Fibroblast of the conjunctiva (primary cell): ENCODE measurements at places on chromosomes 5 and 9.

DNA sequence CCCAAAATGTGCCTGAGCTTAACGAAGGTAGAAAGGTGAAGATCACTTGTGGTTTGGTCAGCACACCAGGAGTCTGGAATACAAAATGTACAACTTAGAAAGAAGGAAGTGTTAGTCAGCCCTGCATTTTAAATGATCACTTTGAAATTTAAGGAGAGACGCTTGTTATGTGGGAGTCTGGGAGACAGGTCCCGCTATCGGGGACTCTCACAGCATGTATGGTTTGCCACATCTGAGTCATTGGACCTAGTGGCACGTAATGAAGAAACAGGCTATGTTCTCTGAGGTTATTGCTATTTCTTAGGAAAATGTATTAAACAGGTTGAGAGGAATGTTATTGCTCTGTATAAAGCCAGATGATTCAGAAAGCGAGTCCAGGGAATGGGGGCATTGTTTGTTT lies 2362.5 kb upstream of the WWC1 start:
- DNase-seq: no peak

DNA sequence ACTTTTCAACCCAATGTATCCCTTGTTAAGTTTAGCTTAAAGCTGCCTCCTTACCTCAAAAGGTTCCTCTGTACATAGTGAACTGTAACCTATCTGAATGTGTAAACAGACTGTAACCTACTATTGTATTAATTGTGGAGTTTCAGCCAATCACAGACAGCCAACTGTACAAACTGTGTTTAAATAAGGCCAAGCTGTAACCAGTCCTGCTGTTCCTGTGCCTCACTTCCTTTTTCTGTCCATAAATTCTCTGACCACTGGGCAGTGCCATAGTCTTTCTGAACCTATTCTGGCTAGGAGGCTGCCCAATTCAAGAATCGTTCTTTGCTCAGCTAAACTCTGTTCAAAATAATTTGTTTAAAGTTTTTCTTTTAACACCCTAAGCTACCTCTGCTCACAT lies 74.7 kb upstream of the DAPK1 start:
- DNase-seq: no peak

DNA sequence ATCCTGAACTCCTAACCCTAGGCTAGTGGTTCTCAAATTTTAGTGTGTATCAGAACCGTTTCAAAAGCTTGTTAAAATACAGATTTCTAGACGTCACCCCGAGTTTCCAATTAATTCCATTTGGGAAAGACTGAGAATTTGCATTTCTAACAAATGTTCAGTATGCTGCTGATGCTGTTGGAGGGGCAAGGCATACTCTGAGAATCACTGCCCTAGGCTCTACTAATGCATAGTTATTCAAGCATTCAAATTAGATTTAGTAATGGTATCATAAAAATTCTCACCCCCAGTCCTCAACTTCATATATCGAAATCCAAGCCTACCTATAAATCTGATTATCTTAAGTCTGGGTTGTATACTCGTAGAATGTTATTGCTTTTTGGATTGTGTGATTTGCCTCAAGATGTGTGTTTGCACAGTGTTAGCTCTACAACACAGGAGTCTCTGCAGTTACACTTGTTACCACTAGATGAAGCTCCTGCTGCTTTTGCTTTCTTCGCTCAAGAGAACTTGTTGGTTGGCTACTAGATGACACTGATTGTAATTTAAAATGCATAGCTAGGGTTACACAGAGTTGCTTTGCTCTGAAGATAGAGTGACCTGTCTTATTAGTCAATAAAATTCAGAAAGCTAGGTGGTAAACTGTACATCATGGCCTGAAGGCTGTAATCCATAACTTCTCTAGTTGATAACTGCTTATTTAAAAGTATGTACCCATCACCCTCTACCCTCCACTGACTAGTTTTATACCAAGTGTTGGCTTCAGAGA lies 7.5 kb upstream of the ERAP2 start:
- peak; percentile 79 for DNase-seq

DNA sequence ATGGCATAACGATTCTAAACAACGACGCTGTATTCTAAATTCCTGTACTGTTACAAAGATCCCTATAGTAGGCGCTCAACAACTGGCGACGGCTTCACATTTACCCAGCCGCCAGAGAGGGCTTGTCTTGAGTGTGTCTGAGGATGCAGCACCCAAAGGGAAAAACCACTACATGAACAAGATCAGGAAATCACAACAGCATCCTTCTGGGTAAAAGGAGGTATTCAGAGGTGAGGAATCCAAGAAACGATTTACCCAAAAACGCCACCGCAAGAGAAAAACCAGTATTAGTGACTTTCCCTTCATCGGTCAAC lies 711 bp downstream of the TTC33 start:
- peak; percentile 75 for DNase-seq

GRCh38 chr9:22044583-22044982 lies 35.5 kb upstream of the CDKN2B start:
- DNase-seq: no peak

DNA sequence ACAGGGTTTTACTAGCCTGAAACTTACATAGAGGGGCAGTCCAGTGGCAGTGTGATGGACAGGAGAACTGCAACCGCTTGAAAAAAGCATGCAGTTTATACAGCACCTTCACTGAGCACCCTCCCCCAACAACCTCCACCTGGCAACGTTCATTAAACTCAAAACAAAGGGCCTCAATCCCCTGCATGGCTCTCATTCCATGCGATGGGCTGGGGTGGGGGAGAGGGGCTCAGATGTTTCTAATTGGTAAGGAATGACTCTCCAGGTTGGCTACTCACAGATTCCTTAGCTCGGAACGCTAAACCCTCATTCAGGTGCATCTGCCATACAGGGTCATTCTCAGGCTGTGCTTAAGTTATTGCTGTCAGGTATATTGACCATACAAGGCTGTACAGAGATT lies 80.9 kb upstream of the ITGA1 start:
- DNase-seq: no peak

- no peak for DNase-seq
Measured at GRCh38 chr5:68456756-68457217, 241.2 kb downstream of the PIK3R1 start.

DNA sequence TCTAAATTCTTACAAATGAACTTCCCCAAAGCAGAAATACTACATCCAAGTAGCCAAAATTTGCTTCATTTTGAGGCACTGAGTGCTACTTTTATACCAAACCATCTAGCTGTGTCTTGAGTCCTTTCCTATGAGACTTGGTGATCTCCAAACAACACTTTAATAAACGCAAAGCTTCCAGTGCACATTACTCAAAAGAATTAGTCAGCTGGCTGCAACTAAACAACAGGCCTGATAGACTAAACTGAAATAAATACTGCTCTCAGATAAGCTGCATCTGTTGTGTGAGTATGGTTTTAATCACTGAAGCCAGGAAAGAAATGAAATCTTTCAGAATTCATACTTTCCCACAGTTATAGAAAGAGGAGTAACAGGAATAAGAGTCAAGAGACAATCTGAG lies 80.3 kb downstream of the VCAN start:
- DNase-seq: no peak

DNA sequence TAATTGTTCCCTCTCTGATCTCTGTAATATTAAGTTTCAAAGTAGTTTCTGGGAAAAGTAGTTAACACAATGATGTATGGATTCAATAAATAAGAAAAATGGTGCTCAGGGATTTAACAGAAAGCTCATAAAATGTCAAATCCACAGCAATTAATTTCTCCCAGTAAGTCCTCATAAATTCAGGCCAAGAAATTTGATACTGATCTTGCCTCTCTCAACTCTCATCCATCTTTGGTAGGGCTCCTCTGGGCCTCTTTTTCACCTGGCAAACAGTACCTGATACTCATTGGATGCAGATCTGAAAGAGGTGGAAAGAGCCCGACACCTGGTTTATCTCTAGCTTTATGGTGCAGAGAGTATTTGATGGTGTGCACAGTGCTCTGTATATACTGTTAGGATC lies 106.1 kb downstream of the STK32A start:
- no peak for DNase-seq

- DNase-seq: no peak
Measured at GRCh38 chr9:102113191-102113590, 374.7 kb upstream of the GRIN3A start.

DNA sequence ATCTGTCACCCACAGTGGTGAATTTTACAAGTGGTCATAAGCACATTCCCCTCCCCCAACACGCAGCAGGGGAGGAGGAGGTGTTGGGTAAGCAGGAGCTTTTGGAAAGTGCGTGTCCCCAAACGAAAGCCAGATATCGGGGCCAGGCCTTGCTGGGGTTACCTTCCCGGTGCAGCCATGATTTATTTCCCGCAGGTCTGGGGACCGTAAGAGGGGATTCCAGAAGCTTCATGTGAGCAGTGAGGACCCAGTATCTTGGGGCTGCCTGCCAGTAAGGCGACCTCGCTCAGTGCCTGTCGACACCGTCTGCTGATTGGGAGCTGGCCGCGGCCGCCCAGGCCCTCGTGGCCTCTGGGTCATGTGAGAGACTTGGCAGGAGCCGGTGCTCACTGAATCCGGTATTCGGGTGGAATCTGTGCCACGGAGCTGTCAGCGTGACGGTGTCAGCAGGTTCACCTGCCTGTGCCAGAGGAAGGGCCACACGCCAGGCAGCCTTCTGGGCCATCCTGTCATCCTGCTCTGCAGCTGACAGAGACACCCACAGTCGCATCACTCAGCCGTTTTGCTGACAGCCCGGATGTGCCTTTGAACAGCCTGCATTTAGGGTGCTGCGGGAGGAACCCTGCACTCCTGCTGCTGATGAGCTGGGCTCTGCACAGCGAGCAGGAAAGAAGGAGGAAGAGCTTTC lies 37.3 kb downstream of the SEC61B start:
- no peak for DNase-seq
